T follicular helper cell (primary cell): ENCODE measurements at places on chromosomes 13 and 19.

DNA sequence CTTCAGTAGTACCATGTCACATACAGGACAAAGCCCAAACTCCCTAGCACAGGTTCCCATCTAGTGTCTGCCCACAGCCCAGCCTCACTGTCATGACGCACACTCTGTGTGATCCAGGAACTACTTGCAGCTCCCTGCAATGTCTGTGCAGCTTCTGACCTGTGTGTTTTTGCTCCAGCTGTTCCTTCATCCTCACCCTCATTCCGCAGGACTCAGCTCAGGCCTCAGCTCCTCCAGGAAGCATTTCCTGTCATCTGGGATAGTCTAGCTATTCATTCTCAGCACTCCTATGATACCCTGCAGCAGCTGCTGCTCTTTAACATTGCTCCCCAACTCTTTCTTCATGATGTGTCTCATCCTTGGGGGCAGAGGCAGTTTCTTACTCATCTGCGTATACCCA lies 56.1 kb downstream of the ENOX1 start:
- no peak for DNase-seq

- DNase-seq: no peak
Observed at GRCh38 chr19:43332058-43332922, 21.2 kb upstream of the CD177 start.

DNA sequence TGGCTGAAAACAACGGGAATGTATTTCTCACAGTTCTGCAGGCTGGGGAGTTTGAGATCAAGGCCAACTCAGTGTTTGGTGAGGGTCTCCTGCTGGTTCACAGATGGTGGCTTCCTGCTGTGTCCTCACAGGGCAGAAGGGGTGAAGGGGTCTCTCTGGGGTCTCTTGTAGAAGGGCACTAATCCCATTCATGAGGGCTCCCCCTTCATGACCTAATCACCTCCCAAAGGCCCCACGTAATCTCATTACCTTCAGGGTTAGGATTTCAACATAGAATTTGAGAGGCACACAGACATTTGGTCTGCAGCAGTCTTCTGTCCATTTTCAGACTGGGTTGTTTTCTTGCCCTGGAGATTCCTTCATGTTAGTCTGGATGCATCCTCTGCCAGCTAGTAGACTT lies 11.6 kb downstream of the ZNF444 start:
- DNase-seq: no peak

- DNase-seq: no peak
Observed at GRCh38 chr13:99601535-99601934, 100.3 kb downstream of the TM9SF2 start.

GRCh38 chr19:17582613-17583012 lies 27.2 kb downstream of the COLGALT1 start:
- DNase-seq: no peak

DNA sequence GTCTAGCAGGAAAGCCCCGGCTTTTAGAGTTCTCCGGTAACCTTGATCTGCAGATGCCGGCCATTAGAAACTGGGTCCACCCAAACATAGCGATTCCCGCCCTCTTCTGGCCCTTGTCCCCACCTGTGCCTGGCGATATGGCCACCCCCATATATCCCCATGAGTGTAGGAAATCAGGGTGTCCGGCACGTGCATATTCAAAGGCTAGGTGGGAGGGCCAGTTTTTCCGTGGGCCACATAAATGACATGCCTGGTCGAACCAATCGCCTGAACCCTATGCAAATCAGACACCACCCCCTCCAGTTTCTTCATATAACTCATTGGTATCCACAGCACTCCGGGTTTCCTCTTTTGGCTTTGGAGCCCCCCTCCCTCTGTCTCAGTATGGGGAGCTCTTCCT lies 37.4 kb downstream of the ERICH4 start:
- no peak for DNase-seq

- DNase-seq: peak; percentile 56
Observed at GRCh38 chr19:14048443-14049153, 13.3 kb downstream of the PALM3 start.

- no peak for DNase-seq
Observed at GRCh38 chr19:32658527-32658926, 16.5 kb downstream of the ANKRD27 start.

DNA sequence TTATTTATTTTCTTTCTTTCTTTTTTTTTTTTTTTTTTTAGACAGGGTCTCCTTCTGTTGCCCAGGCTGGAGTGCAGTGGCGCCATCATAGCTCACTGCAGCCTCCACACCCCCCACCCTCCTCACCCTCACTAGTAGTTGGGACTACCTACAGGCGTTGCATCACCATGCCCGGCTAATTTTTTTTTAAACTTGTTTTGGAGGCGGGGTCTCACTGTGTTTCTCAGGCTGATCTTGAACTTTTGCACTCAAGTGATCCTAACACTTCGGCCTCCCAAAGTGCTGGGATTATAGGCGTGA lies 33.6 kb downstream of the GJA3 start:
- DNase-seq: no peak
